Stimulated activated CD4-positive, alpha-beta T cell treated with anti-CD3 and anti-CD28 coated beads, Interleukin-1b, Interleukin-23, amount 100 ng/mL, for 1 hour (primary cell): ENCODE measurements at places on chromosomes 5 and 9.

DNA sequence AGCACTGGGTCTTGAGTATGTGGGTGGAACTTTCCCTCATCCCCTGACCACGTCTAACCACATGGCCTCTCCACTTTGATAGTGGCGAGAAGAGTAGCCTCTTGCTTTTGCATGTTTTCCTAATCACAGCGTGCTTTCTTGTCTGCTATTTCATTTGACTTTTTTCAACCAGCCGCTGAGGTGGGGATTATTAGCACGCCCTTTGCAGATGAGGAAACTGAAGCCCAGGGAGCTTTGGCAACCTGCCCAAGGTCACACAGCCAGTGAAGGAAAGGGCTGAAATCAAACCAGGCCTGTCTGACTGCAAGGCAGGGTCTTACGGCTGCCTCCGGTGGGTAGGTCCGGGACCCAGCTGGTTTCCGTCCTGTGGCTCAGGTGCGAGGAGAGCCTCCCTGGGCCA lies 106.5 kb upstream of the MSX2 start:
- no peak for DNase-seq

GRCh38 chr5:124056991-124057723 lies 545.2 kb downstream of the CSNK1G3 start:
- no peak for DNase-seq

- DNase-seq = no peak
Measured at GRCh38 chr9:19495186-19496028, 86.6 kb downstream of the ACER2 start.

DNA sequence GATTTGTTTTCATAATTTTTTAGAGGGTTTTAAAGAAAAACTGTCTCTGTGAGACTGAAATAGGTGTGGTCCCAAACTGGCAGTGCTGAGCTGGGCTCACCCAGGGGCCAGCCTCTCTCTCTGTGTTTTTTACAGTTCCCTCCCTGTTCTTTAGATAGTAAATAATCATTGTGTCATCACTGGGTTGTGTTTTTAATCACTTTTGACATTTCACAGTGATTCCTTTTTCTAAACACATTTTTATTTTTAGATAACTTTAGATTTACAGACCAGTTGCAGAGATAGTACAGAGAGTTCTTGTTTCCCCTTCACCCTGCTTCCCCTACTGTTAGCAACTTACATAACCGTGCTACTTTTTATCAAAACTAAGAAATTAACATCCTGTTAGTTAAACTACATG lies 44.4 kb downstream of the MAP1B start:
- no peak for DNase-seq

DNA sequence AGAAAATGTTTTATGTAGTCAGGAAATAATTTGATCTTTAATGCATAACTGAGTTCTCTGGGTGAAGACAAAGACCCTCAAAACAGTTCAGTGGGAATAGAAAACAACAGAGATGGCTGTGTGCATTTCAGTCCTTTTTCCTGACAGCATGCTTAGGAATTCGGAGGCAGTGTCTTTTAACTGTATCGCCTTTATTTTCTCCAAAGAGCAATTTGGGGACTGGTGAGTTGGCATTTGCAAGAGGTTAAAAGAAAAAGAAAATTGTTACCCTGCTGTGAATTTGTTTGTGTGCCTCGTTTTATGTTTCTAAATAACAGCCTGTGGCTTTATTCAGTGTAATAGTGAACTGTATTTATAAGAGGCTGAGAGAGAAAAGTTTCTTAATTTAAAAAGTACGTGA lies 227.8 kb upstream of the DMAC1 start:
- DNase-seq = no peak

GRCh38 chr5:31530541-31531265 lies 1.2 kb downstream of the DROSHA start:
- DNase-seq = no peak

DNA sequence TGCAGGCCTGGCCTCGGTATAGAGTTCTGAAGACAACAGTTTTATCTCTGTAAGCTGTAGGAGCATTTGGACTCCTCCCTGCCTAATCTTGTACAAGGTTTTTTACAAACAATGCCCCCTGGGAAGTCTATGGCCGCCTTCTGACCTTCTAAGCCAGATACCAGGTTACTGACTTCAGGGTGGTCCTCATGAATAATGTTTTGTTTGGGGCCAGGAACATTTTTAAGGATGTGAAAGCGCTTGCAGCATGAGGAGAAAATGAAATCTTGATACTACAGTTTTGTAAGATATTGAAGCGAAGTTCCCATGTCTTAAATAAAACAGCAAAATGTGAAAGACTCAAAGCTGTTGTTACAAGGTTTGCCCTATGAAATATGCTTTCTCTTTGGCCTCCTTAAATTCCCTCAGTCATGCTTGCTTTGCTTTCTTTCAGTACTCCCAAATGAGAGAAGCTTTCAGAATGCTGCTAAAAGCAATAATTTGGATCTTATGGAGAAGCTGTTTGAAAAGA lies 5.2 kb downstream of the ANKDD1B start:
- no peak for DNase-seq

GRCh38 chr5:159451197-159452052 lies 121.1 kb upstream of the IL12B start:
- DNase-seq = no peak

- no peak for DNase-seq
Measured at GRCh38 chr5:133401731-133402347, 210.5 kb downstream of the FSTL4 start.
